Activated naive CD8-positive, alpha-beta T cell treated with anti-CD3 and anti-CD28 coated beads, Interleukin-2, amount 10 ng/mL, durations not matched to agents 7 days and 5 days (primary cell): ENCODE measurements at places on chromosomes 6 and 20.

DNA sequence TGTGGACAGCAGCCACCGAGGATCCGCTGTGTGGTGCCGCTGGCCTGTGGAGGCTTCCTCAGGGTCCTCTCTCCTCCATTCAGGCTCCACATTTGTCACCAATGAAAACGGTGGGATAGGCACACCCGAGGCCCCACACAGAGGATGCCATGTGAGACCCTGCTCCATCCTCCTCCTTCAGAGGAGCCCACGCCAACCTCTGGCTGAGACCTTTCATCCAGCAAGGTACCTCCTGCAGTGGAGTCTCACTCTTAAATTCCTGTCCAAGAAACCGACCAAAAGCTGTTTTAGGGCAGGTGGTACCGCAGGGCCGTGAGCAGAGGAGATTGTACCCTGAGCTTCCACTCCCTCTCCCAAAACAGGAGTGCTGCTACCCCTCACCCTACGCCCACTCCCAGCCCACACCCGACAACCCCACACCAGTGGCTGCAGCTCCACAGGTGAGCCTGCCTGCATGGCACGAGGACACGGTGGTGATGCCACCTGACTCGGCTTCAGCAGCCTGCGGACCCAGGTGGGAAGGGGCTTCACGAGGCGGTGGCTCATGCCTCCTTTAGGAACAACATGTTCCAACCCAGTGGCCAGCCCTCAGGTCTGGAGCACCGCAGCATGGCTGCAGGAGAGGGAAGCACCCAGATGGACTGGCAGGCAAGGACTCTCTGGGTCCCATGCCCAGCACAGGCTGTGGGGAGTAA is 237.6 kb upstream of the AFDN start:
- DNase-seq, result no peak

- no peak for DNase-seq
Measured at GRCh38 chr6:108608453-108609275, 47.9 kb downstream of the FOXO3 start.

DNA sequence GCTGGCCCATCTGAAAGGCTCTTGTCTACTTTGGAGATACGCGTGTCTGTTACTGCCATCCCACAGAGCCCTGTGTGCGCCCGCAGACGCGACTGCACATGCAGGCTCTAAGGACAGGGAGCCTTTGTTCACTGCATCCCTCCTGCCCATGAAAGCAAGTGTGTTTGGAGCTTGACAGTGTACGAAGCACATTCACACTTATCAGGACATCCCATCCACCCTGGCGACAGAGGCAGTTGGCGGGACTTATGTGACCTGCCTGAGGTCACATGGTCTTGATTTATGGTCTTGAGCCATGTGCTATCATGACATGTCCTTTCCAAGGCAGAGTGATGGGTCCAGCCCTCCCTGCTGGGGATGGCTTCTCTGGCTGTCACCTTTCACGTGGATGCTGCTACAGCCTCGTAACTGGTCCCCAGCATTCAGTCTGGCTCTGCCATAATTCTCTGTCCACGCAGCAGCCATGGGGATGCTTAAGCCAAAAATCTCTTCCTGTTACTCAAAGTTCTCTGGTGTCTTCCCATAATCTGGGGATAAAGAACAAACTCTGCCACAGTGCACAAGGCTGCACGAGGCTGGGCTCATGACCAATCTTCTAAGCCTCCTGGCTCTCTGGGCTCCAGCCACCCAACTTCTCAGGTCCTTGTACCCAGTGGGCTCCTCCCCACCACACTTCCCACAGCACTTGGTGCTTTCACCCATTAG is 36.3 kb upstream of the FAM83D start:
- DNase-seq, result no peak

DNA sequence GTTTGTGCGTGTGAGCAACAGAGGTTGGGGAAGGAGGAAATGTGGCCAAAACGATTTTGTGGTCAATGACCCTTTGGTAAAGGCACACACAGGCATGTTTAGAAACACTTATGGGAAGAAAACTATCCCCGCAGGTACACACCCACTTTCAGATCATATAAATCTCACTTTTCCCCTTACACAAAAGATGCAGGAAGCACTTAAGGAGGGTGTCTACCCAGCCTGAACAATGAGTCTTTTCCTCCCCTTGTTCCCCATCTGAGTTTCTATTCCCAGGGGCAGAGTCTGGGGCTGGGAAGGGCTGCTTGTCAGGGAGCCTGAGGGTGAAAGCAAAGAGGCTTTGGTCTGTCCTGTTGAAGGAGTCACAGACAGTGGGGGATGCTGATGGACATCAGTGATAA is 193.2 kb upstream of the SALL4 start:
- no peak for DNase-seq

DNA sequence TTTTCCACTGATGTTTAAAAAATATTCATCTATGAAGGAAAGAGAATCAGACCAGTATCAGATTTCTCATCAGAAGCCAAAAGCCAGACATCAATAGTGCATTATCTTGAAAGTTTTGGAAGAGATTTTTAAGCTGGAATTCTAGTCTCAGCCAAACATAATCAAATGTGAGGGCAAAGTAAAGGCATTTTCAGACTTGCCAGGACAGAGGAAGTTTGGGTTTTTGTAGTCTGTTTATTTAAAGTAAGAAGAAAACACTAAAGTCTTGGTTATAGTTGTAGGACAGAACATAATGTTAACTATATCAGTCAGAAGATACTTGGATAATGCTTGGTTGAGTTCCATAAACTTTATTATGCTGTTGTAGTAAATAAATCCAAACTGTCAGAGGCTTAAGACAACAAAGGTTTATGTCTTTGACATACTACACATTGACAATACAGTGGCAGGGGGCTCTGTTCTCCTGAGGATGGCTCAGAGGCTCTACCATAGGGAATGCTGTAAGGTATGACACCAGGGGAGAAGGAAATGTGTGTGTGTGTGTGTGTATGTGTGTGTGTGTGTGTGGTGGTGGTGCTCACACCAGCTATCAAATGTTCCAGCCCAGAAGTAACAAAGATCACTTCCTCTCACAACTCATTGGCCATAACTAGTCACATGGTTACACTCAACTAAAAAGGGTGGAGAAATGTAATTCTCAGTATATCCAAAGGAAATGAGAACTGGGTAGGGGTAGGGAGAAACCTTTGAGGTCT is 26.7 kb upstream of the YWHAB start:
- no peak for DNase-seq

GRCh38 chr20:21512634-21513180 is 1.2 kb downstream of the NKX2-2 start:
- no peak for DNase-seq

DNA sequence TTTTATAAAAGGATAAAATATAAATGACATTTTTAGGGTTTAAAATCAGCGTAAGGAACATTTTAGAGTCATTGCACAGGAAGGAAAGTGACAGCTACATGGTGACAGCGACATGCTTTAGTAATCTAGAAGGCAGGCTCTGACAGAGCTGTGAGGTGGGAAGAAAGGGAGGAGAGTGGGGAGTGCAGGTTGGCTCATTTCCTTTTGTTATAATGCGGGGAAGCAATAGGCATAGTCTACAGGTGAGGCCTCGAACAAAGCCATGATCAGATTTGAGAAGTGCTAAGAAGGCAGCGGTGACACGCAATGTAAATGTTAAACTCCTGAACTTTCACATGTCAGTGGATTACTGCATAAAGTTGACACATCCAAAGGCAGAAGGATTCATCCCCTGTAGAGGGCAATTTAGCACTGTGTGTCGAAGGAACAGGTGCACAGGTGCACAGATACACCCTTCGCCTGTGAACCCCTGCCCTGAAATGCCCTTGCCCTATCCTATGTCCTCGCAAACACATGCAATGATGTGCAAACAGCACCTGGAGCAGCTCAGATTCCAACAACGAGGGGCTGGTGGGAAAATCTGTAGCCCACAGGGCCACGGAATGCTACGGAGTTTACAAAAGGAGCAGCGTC is 32.4 kb upstream of the SMOC2 start:
- no peak for DNase-seq

- DNase-seq, result no peak
Measured at GRCh38 chr6:148723484-148723883, 23.3 kb upstream of the UST start.

DNA sequence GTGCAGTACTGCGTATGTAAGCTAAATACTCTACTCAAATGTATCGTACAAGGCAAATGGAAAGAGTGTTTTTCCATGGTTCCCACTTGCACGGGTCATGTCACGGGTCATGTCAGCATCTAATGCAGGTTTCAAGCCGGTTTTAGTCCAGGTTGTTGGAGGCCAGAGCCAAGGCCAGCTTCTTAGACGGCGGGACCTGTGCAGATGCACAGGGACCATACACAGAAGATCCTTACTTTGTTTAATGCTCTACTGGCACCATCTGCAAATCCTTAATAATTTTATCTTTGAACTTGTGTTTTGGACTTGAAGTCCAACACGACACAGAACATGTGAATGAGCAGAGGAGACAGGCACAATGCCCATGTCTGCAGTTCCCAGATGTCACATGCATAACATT is 42.7 kb downstream of the SOD2 start:
- DNase-seq, result no peak

- DNase-seq, result no peak
Measured at GRCh38 chr20:7911586-7912330, 28.5 kb downstream of the HAO1 start.

- DNase-seq, result no peak
Measured at GRCh38 chr6:139885909-139886308, 511.5 kb upstream of the CITED2 start.

- DNase-seq, result peak; percentile 50
Measured at GRCh38 chr20:47785854-47786764, 828 bp upstream of the SULF2 start.

GRCh38 chr20:12306107-12306506 is 388.4 kb downstream of the BTBD3 start:
- no peak for DNase-seq

DNA sequence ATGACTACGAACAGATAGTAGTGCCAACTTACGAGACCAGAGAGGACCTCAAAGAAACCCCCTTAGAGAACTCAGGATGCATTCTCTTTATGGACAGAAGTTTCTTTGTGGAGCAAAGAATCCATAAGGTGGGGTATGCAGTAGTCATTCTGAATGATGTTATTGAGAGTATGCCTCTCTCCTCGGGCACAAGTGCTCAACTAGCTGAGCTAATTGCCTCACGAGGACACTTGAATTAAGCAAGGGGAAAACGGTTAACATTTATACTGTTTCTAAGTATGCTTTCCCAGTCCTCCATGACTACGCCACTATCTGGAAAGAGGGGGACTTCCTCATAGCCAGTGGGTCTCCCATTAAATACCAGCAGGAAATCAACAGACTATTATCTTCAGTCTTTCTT is 25.6 kb downstream of the MC3R start:
- no peak for DNase-seq

DNA sequence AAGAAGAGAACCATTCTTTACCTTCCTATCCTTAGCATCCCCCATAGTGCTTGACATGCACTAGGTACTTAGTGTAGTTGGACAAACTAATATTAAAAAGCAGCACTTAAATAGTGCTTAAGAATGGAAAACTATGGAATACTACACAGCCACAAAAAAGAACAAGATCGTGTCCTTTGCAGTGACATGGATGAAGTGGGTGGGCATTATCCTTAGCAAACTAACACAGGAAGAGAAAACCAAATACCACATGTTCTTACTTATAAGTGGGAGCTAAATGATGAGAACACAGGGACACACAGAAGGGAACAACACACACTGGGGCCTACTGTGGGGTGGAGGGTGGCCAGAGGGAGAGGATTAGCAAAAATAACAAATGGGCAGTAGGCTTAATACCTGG is 66.8 kb downstream of the EPHA7 start:
- no peak for DNase-seq

- no peak for DNase-seq
Measured at GRCh38 chr6:158568549-158568948, 8.7 kb downstream of the TMEM181 start.

DNA sequence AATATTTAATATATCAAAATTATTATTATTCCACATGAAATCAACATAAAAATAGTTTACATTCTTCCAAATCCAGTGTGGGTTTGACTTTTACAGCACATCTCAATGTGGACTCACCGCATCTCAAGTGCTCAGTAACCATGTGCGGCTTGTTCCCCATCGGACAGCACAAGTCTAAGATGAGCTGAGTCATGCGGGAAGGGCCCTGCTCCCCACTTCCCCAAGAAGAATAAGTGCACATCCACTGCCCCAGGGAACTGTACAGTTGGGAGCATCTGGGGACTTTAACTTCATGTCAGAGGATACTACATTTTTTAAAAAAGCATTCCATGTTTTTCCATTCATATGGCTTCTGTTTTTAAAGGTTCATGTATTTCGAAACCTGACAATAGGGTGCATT is 325.6 kb downstream of the BTBD3 start:
- no peak for DNase-seq

DNA sequence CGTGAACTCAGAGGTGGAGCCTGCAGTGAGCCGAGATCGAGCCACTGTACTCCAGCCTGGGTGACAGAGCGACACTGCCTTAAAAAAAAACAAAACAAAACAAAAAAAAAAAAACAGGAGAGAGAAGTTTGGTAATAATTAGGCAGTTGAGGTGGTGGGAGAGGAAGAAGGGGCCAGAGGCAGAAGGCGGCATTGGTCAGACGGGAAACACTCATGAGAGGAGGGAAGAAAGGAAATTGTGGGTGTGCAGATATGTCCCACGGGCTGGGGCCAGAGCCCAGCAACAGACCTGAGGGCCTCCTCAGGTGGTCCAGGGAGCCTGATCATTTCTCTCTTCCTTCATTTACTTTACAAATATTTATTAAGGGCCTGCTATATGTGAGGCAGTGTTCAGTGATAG is 20.0 kb downstream of the SULF2 start:
- DNase-seq, result no peak

GRCh38 chr6:136696783-136697364 is 95.4 kb downstream of the MAP3K5 start:
- no peak for DNase-seq

DNA sequence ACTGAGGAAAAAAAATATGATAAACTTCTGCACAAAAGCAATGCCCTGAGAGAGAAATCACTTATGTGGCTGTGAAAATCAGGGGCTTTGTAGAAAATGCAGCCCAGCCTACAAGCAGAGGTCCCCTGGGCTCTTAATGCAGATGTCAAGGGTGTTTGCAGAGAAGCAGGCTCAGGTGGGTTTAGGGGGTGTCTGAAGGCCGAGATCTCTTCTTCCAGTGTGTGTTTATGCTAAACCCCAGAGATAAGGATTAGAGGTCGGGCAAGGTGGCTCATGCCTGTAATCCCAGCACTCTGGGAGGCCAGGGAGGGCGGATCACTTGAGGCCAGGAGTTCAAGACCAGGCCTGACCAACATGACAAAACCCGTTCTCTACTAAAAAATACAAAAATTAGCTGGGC is 78.5 kb downstream of the TMEM242 start:
- DNase-seq, result no peak

DNA sequence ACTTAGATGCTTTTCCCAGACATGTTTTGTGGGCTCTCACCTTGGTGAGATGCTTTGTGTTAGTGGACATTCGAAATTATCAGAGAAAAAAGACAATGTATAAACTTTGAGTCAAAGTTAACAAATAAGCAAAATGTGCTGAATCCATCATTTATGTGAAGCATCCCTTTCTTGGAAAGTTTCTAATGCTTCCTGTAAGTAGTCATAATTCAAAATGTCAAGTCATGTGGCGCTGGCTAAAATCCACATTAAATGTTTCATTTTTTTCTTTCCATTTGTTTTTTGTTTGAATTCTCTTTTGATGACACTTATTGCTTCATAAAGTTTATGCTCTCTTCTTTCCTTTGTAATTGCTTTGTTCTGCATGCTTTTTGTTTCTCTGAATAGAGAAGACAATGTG is 107.2 kb upstream of the CENPW start:
- no peak for DNase-seq

GRCh38 chr6:33590531-33591198 is 10.6 kb upstream of the BAK1 start:
- no peak for DNase-seq
